ENCODE measurements at places on chromosomes 1 and 21.

GRCh38 chr1:239421811-239422210, 35.4 kb downstream of the CHRM3 start:
- no peak for DNase-seq

- DNase-seq = no peak
Observed at GRCh38 chr21:42623694-42624093, 29.7 kb upstream of the PDE9A start.

DNA sequence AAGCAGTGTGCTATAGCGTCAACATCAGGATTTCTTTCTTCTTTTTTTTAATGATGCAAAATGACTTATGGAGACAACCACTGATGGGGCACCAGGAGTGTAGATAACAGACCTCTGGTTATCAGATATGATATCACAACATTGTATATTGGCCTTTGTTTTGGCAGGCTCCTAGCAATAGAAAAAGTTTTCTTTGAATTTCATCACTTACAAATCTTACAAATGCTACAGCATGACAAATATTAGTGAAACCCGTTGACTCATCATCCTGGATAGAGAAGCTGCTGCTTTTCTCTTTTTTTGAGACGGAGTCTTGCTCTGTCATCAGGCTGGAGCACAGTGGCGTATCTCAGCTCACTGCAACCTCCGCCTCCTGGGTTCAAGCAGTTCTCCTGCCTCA, 92.9 kb downstream of the LTN1 start:
- DNase-seq = no peak

DNA sequence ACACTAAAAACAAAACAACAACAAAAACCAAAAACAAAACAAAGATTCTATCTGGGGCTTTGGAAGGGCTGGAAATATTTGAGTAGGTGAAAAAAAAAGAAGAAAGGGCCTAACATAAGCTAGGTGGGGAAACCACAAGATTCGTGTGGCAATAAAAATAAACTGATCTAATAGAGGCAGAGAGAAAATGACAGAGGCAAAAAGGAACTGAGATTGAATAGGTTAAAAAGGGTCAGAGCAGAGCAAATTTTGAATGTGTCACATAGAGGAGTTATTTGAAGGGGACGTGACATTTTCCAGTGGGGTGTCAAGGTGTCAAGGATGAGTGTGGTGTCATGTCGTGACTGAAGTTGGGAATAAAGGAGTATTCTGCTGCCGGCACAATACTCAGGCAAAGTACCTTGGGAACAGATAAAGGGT, 65.2 kb upstream of the RALGPS2 start:
- no peak for DNase-seq

GRCh38 chr1:28470146-28470545, 35.7 kb upstream of the RCC1 start:
- DNase-seq = no peak

DNA sequence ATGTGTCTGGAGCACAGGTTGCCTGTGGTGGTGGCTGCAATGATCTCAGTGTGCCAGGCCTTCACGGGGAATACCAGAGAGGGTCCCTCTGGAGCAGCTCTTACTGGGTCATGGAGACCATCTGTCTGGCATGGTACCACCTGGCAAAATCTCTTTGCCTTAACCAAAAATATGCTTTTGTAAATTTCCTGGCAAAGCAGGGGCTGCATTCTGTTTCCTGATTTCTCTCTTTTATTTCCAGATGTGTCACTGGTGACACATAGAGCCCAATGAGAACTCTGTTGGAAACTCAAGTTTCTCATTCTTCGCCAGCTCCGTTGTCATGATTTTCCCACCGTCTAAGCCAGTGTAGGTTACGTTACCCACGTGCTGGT, 136.5 kb downstream of the FGGY start:
- DNase-seq = no peak

DNA sequence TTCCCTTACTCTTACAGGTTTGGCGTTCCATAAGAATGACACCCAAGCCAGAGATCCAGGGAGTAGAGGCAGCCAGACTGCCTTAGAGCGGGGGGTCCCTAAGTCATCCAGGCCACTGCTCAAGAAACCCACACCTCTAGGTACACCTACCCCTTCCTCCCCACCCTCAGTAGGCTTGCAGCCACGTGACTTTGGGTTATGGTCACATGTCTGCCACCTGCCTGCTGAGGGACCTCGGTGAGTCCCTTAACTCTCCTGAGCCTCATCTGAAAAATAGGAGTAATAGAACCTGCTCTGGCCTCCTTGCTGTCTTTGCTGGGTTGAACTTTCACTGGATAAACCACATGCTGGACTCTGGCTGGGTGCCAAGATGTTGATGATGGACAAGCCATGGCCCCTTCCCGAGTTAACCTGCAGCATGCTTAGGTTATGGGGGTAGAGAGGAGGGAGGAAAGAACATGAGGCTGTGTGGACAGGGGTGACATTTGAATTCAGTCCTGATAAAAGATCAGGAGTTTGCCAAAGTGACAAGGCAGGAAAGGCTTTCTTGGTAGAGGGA, 4.5 kb downstream of the RPS6KA1 start:
- DNase-seq = no peak

DNA sequence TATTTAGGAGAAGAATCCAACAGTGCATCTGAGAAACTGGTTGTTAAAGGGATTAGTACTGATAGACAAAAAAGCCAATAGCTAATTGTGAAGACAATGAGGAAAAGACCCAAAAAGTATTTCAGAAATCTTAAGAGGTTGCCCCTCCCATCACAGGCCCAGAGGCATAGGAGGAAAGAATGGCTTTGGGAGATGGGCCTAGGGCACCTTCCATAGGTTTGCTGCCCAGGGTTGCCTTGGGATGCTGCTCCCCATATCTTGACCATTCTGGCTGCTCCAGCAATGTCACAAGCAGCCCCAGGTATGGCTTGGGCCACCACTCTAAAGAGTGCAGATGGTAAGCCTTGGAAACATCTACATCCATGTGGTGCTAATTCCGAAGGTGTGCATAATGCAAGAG, 68.7 kb upstream of the CD5L start:
- no peak for DNase-seq

DNA sequence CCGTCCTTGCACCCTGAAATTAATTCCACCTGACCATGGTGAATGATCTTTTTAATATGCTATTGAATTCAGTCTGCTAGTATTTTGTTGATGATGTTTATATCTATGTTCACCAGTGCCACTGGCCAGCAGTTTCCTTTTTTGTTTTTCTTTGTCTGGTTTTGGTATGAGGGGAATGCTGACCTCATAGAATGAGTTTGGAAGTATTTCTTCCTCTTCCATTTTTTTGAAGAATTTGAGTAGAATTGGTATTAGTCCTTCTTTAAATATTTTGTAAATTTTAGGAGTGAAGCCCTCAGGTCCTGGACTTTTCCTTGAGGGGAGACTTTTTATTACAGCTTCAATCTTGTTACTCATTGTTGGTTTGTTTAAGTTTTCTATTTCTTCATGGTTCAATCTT, 231.6 kb downstream of the MRPL39 start:
- DNase-seq = no peak

- no peak for DNase-seq
Observed at GRCh38 chr1:168829876-168830275, 100.9 kb upstream of the DPT start.

DNA sequence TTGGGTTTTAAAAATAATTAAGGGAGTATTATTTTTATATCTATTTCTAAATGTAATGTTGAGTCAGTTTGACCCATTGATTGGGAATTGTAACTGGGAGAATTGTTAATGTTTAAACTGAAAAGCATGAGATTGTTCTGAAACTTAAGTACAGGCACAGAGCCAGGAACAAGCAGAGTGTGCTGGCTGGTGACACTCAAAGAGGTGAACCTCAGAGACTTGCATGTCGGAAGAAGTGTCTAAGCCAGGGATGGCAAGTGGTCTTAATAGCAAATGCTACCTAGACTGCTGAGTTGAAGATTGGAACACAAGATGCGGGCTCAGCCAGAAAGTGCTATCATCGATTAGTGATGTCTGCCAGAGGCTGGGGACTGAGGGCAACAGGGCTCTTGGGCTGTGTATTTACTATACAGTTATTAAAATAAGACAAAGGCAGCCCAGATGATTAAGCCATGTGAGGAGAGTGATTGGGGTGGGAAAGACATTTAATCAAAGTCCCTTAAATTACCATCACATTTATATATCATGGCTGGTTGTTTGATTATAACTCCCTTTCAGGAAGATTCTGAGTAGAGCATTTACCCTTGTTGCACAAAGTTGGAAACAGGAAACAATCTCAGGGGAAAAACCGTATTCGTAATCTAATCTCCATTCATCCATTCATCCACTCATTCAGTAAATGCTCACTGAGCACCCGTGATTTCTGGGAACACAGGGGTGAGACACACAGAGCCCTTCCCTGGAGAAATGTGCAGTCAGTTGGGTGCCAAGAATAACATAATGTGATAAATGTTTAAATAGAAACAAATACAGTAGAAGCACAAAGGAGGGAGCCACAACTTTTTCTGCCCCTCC, 42.8 kb downstream of the C8A start:
- no peak for DNase-seq

GRCh38 chr1:39735731-39736130, 3.0 kb upstream of the PPIE start:
- DNase-seq = no peak

DNA sequence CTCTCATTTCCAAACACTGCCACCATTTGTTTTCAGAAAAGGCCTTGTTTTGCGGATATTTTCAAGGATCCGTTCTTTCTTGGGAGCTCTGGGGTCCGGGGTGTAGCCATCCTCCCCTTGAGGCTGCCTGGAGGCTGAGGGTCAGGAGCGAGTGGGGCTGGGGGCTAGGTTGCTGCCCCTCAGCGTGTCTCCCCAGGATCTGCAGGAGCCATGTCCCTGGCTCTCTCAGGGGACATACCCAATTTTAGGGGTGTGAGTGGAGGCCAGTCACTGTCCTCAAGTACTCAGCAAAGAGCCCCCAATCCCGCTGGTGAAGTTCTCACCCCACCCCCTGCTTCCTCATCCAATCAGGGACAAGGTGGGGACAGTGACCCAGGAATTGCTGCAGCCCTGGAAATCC, 15.0 kb upstream of the PRDM16 start:
- no peak for DNase-seq

DNA sequence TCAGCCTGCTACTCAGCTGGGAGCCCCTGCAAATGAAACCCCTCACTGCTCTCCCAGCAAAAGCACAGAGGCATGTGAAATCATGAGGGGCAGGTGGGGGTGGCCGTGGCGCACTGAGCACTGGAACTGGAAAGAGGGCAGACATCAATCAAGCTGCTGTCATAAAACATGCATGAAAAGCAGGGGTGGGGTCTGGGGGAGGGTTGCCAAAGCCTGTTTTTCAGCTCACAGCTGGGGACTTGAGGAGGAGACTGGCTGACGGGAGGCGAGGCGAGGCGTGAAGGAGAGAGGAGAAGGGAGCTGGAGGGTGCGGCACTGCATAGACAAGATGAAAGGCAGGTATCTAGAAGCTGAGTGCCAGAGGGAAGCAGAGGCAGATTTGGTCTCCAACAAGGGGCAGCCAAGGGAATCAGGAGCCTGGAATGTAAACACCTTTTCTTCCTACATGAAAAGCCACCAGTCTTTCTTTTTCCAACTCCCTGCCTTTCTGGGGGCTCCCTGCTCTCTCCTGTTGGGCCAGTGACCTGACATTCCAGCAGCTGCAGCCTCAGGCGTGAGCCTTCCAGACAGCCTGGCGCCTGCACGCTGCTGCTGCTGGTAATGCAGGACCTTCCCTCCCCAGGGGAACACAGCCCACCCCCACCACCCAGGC, 87.0 kb downstream of the NMNAT2 start:
- no peak for DNase-seq

GRCh38 chr1:113565621-113566020, 175.3 kb downstream of the MAGI3 start:
- DNase-seq = no peak

- DNase-seq = no peak
Observed at GRCh38 chr1:23867542-23867894, 572 bp downstream of the FUCA1 start.

DNA sequence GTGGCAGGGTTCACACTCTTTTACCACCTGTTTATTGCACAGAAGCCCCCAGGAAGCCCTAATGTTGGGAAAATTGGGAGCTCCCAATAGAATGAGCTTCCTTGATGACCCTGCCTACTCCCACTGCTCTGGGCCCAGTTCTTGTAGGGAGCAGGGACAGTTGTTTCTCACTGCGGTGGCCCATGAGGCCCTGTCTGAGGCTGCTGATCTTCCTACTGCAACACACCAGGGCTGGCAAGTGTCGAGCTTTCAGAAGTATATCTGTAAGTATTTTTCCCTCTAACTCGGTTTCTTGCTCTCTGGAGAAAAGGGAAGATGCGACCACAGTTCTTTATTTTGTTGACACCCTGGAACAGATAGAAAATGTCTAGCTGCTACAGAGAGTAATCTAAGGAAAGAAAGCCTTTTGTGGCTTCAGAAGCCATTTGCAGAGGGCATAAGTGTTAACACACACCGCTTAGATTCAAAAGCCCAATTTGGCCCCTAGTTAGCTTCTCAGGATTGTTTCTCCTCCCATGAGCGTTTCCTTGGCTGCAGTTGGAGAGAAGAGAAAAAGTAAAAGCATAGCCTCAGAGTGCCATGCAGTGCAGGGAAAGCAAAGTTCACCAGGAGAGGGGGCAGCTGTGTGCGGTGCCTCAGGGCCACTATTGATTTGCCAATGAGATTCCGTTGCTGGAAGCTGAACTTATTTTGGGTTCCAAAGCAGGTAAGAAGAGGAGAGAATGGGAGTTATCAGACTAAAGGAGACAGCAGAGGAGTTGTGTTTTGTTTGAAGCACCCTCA, 102.6 kb downstream of the SELENOF start:
- no peak for DNase-seq

- DNase-seq = no peak
Observed at GRCh38 chr1:3192361-3192760, 123.4 kb downstream of the PRDM16 start.

GRCh38 chr21:38417726-38418125, 80.6 kb downstream of the ERG start:
- DNase-seq = no peak

DNA sequence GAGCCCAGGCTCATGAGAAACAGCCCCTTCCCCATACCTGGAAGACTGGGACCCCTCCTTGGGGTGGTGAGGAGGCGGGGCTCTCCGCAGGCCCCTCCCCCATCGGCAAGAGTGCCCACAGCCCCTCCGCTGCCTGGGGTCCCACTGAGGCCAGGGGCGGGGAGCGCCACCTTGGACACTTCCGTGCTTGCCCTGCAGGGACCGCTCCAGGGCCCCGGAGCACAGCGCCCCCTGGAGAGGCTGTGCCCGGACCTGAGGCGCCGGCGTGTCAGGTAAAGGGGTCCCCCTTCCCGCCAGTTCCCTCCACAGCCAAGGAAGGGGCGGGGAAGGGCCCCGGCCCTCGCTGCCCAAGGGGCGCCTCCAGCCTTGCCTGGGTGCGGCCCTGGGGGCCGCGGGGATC, 21.5 kb downstream of the INAVA start:
- DNase-seq = no peak
